ENCODE measurements at places on chromosomes 16 and 17.
A peak's percentile ranks its signal among the peaks of the same experiment; 100 is the strongest.

GRCh38 chr16:53091466-53092211, 36.8 kb downstream of the CHD9 start:
- DNase-seq = no peak

DNA sequence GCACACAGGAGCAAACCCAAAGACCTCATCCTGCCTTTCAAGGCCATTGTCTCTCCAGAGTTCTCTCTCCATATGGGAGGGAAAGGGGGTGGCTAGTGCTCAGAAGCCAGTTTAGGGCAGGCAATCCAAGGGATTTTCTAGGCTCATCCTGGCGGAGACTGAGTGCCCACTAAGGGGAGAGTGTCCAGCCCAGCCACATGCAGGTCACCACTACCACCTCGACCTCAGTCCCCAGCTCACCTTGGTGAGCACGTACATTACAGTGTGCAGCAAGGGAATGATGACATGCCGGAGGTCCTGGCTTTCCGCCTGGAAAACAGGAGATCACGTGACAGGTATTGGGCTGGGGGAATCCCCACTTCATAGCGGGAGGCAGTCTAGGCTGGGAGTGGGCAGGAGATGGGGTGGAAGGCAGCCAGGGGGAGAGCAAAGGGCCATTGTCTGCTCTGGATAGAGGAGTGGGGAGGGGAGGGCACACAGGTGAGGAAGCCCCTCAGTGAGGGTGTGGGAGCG, 29.9 kb downstream of the PIK3R6 start:
- no peak for DNase-seq

DNA sequence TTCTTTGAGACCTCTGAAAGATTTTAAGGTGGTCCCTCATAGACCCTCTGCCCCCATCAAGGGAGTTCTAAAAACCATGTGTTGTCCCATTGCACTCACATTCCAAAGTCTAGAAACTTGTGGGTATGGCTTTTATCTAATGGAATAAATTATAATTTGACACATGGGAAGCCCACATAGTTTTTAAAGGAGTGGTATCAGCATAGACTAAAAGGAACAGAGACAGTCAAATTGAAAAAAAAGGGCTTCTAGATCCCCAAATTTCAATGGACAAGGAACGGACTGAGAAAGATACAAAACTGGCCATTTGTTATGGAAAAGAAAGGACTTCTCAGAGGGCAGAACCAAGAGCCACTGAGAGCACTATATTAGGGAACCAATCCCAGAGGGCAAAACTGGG, 48.7 kb upstream of the ICAM2 start:
- DNase-seq = no peak

DNA sequence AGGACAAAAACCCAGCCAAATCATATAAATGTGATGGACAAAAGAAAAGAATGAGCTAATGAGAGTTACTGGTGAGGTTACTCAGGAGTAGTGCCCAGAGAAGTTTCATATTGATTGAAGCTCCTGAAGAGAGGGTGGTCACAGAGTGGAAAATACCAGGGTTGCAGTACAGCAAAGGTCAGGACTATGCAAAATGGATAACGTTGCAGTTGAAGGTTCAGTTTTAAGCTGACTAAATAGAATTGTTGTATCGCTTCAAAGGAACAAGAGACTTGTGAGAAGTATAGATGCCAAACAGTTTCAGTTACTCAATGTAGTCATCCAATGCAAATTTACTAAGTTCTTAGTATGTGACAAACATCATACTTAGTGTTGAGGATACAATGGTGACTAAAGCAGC, 47.1 kb downstream of the ABCA8 start:
- no peak for DNase-seq

- no peak for DNase-seq
These were observed 136.6 kb downstream of the CHD9 start for GRCh38 chr16:53191413-53191812.

DNA sequence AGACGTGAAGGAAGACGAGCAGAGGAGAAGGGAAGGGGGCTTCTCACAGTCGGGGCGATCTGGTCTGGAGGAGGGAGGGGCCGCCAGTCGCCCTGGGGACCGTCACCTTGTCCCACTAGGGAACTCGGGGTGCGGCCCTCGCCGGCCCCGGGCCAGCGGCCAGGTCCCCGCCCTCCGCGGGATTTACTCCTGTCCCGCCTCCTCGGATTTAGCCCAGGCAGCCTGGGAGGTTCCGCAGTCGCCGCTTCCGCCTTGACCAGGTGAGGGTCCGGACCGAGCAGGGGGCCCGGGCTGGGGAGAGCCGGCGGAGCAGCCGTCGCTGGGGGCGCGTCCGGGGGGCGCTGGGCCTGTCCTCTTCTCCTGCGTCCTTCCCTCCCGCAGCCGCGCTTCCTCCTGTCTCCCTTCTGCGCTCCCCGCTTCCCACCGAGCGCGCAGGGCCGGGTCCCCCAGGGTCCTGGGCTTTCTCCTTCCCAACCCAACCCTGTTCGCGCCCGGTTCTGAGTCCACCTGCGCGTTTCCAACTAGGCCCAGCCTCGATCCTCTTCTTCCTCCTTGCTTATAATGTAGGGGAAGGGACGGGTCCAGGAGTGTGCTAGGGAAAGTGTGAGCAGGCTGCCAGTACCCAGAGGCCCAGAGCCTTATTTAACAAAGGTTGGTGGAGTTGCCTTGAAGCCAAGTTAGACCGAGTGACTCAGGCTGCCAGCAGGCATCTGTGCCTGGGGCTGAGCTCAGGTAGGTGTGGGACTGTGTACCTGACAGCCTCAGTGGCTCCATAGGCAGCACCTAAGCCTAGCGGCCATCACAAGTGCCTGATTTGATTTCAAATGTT, at the start of gene TNK1:
Gene TNK1 (plus strand): TSS at position 235 of the 829 bp plus-strand sequence. CDS start 1,838 bp downstream, outside the sequence.
- DNase-seq = no peak

GRCh38 chr17:77503916-77504651, 363.3 kb downstream of the SEC14L1 start:
- no peak for DNase-seq

DNA sequence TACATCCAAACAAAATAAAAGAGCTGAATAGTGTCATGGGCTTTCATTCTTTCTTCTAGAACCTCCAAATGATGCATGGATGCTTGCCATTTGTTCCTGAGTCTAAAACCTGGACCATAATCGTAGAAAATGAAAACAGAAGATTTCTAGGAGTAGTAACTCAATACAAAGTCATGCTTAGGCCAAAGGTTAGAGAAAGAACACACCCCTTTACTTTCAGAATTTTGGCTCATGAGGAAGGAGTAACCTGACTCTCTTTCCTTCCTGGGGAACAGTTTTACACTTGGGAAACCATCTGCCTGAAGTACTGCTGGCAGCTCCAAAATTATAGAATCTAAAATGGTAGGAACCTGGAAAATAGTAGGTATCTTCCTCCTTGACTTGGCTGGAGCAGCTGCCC, 137.2 kb downstream of the SNX11 start:
- no peak for DNase-seq

DNA sequence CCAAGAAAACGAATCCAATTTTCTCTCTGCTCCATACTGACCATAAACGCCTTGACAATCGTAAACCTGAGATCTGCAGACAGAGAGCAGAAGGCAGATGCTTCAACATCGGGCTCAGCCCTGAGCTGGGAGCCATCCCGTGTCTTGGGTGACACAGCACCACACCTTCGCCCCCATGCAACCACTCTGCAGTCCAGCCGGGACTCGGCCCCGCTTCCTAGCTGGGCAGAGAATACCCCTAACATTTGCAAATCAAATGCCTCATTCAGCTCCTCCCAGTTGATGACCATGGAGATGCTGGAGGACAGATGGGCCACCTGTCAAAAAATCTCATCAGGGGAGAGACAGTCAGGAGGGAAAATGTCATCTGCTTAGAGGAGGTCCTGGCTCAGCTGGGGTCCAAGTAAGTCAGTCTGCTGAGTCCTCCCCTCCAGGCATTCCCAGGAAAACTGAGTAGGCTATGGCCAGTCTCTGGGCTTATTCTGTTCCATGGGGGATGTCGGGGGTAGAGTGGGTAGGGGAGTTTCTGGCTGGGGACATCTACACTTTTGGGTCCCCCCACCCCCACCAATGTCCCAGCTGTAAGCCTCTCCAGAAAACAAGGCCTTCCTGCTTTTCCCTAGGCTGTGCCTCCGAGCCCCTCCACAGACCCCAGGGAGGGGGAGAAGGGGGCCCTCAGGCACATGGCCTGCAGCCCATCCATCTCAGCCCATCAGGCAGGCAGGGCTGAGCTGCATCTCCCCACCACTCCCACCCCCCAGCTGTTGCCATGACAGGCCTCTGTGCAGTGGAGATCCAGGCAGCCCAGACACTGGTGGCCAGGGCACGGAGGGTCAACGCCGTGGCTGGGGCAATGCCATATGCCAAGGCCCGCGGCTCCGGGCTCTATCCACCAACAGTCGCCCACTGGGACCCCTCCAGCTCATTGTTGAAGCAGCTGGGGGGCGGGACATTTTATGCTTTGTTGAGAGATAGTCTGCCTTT, 158.6 kb downstream of the AXIN2 start:
- DNase-seq = no peak

GRCh38 chr16:76696876-76697275, 419.7 kb downstream of the CNTNAP4 start:
- DNase-seq = no peak

DNA sequence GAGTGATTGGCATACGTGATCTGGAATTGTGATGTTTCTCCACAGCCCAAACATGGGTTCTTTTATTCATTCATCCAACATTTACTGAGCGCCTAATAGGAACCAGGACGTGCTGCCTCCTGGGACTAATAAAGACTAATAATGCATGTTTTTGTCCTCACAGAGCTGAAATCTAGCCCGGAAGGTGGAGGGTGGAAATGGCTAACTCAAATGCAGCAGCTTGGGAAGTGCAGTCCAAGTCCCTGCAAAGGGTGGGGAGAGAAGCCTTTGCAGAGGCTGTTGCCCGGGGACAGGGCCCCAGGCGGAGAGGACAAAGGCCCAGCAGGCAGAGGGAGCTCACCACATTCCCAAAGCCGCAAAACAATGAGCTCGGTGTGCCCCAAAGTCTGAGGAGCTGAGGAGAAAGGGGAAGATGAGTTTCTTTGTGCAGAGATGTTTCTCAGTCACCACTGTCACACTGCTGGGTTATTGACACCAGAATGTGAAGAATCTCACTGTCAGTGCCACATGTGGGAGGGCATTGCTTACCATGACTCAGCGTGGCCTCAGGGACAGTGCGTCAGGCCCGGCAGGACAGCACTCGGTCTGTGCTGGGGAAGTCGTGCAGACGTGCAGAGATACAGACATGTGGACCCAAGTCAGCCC, 118.2 kb upstream of the CHMP6 start:
- no peak for DNase-seq

DNA sequence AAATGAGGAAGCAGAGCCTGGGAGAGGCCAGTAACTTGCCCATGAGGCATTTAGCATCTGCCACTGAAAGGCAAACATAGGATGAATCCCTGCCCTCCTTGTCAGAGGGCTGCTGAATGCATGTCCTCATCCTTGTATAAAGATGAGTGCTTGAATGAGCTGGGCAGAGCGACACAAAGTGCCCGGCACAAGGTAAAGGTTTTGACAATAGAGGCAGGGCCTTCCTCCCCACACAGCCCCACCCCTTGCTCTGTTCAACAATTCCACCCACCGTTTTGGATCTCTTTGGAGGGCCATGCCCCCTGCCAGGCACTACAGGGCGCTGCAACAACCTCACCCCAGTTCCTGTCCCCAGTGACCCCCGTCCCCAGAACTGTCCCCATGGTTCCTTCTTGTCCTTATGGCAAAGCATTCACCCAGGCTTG, 1.4 kb upstream of the KRT19 start:
- DNase-seq = no peak

DNA sequence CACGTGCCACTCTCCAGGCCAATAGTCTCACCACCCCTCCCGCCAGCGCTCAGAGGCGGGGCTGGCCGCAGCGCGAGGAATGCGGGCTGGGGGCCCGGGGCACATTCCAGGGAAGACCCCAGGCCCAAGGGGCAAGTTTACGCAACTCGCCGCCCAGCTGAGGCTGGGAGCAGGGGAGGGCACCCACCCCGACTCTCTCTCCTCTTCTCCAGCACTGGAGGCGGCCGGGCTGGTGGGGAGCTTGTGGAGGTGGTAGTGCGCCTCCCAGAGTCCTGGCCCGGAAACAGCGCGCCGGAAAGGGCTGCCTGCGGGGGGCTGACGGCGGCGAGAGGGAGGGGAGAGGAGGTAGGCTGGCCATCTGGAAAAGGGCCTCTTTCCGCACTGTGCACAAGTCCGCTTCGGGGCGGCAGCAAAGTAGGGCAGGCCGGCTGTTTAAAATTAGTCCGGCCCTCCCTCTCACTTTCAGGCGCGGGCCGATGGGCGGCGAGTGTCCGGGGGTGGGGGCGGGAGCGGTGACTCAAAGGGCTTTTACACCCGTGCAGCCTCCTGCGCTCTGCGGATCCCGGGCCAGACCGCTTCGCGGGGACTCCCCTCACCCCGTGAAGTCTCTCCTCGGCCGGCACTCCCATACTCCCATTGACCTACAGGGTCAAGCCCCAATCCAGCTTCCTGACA, 1.1 kb downstream of the FHOD1 start:
- DNase-seq = peak; percentile 54

DNA sequence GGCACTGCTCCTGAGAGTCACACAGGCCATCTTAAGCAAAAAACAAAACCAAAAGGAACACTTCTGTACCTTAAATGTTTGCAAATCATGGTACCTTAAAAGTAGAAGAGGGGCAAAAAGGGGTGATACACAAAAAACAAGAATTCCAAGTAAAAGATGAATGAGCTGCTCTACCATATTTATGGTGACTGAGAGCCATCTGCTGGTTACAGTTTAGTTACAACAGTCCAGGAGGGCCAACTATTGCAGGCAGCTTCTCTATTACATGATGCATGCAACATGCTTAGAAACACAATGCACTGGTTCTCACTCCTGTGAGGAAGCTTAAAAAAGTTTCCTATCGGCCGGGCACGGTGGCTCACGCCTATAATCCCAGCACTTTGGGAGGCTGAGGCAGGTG, 53.5 kb downstream of the STX8 start:
- DNase-seq = no peak

GRCh38 chr17:51261024-51261963, 948 bp downstream of the UTP18 start:
- DNase-seq = no peak

- DNase-seq = no peak
These were observed 45.3 kb upstream of the CORO6 start for GRCh38 chr17:29667969-29668368.

- no peak for DNase-seq
These were observed 73.4 kb upstream of the GPR139 start for GRCh38 chr16:20147091-20147490.

DNA sequence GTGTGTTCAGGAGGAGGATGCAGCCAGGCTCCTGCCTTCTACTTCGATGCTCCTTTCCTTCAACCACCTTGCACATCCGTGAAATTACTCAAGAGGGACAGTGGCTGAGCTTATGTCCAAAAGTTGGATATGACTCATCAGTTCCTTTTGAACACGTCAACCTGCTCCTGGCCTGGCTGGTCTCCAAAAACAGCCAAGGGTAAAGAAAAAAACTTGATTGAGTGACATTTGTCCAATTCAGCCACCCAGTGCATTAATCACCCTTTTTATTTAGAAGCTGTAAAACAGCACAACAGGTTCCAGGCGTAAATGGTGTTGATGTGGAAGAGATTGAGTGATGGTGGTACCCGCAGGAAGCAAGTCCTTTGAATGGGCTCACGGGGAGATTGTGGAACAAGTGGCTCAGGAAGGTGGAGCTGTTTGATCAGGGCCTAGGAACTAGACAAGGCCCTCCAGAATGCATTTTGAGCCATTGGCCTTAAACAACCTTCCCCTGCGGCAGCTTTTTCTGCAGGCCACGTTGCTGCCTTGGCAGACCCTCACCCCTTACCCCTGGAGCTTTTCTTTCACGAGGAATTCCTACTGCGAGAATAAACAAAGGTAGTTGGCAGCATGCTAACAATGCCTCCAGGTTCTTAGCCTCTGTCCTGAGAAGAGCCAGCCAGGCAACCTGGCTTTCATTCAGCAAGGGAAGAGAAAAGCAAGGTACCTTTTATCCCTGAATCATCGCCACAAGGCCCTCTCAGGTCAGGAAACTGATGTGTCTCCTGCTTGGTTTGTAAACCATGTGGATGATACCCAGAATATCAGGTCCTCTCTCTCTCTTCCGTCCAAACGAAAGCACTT, 173.3 kb upstream of the CACNG5 start:
- peak; percentile 34 for DNase-seq
